Stimulated activated CD4-positive, alpha-beta T cell treated with anti-CD3 and anti-CD28 coated beads, Interleukin-15, amount 100 ng/mL, for 24 hours (primary cell): ENCODE measurements at places on chromosomes 1 and 21.

- no peak for DNase-seq
Measured at GRCh38 chr1:226603858-226604559, 55.4 kb downstream of the STUM start.

DNA sequence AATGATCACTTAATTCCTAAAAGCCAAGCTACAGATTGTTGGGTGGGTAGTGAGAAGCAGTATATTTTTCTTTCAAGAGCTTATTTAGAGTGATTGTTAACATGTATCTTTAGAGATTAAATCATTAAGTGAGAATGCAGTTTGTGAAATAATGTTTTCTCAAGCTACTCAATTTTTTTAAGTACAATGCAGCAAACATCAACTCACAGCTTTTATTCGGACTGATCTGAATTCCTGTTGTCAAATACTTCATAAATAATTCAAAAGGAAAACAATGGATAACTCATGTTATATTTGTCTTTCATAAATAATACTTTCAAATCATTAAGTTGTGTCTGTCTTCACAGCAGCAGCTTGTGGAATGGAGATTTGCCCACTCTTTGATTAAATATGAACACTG, 271.1 kb upstream of the DEPDC1 start:
- DNase-seq, result no peak

- no peak for DNase-seq
Measured at GRCh38 chr21:43959231-43960116, 52.6 kb upstream of the TRAPPC10 start.

- no peak for DNase-seq
Measured at GRCh38 chr1:201531551-201532425, 7.1 kb upstream of the NAV1 start.

GRCh38 chr1:60516996-60517395, 443.4 kb upstream of the C1orf87 start:
- DNase-seq, result no peak

- no peak for DNase-seq
Measured at GRCh38 chr1:151970128-151970527, 23.5 kb downstream of the S100A10 start.

DNA sequence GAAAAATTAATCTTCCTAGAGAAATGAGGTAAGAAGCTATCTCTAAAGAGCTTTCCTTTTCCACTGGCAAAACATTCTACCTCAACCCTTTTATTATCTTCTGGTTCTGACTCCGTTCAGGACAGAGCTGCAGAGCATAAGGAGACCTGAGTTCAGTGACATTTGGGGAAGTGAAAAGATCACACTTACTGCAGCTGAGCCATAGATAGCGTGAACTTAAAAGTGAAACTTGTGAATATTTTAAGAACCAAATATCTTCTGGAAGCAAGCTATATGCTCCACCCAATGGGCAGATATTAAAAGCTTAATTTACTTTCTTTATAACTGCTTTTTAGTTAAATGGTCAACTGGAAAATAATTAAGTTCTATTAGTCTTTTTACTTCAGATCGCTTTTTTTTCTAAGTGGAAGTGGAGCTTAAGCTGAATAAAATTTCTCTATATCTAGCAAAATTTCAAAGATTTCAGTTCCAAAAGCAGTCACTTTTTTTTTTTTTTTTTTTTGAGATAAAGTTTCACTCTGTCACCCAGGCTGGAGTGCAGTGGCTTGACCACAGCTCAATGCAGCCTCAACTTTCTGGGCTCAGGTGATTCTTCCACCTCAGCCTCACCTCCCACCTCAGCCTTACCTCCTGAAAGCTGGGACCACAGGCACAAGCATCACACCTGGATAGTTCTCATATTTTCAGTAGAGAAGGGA, 11.9 kb downstream of the PTPN22 start:
- DNase-seq, result no peak

DNA sequence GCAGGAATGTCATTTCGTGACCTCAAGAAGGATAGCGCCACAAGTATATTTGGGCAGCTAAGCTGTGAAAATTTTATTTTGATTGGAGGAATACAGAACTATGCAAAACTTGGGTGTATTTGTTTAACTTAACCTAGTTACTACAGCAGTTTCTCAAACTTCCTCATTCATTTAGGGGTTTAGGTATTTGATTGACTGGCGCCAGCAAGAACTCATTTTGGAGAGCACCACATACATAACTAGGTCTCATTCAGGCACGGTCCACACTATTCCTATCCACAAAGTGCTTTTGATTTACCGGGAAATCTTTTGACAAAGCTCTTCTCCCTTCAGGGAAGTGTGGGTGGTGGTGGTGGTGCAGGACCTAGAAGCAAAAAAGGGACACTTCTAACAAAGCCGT, 155.1 kb upstream of the NRIP1 start:
- DNase-seq, result no peak

- DNase-seq, result no peak
Measured at GRCh38 chr1:47611992-47612391, 174.1 kb downstream of the FOXD2 start.
